Esophagus squamous epithelium (tissue), 5 donors: ENCODE measurements at places on chromosomes 12 and 14.

DNA sequence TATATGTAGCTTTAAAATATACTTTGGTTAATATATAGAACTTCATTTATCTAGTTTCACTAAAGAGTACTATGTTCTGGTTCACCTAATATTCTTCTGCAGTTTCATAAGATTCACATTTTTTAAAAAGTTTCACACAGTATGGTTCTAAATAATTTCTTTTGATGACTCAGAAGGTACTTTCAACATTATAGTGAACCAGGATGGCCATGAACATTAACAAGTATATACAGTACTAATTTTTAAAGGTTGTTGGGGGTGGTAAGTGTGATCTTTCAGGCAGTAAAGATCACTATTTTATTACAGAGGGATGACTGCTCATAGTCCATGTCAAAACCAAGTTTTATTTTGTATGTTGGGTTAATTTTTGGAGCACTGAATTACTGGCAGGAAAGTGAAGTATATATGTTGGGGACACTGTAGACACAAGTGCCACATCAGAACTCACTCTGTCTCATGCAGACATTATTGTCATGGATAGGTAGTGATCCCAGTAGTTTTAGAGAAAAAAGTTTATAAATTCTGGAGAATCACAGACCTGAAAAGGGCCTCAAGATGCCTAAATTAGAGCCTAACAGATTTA, 60.0 kb downstream of the DCAF5 start:
- no peak for DNase-seq

GRCh38 chr12:88408823-88409222, 171.4 kb downstream of the KITLG start:
- DNase-seq = no peak

DNA sequence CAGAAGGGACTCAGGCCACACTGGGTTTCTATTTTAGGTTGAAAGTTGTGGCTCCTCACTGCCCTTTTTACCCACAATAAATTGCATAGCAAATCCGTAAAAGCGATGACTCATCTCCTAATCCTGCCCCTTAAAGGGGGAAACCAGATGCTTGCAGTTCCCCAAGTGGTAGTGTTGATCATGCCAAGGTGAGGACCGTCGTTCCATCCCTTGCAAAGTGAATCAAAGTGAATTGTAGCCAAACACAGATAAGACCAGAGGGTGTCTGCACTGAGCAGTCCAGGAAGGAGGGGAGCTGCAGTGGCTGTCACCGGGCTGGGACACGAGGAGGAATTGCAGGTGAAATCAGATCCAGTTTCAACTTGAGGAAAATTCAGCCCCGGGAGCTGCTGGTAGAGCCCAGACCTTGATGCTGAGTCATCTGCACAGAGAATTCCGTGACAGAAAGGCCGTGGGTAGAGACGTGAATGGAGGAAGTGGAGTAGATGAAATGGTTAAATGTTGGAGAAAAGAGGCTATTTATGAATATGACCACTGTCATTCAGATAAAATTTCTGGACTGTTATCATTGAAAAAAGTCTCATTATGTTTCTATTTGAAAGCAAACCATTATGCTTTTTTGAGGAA, 44.2 kb upstream of the MMP17 start:
- no peak for DNase-seq

DNA sequence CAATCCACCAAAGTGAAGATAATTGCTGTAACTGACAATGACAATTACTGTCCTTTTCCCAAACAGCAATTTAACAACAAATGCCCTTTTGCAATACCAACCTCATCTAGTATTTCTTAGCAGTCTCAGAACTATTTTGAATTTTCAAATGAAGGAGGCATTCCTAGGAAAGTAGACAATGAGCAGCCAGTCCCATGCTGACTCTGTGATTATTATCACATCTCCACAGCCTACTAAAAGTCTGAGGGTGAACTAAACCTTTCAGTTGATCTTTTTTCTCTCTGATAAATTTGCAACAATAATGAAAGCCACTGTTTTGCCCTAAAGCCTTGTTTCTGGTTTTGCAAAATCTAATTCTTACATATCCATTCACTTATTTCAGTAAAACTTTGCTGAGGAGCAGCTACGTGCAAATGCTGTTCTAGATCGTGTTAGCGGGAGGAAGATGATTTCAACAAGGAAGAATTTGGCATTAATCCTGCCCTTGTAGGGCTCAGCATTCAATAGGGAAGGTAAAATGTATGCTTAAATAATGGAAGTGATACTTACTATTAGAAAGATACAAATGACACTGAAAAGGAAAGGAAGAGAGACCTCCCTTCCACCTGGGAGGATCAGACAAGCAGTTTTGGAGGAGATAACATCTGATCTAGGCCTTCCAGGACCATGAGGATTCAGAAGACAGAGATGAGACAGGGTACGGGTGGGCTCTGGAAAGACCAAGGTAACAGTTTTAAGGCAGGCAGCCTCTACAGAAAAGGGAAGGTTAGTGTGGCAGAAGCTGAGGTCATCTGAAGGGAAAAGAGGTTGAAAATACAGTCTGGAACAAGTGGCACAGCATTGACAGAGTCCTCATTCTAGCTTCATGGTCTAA, 47.4 kb downstream of the SLC38A1 start:
- DNase-seq = no peak

DNA sequence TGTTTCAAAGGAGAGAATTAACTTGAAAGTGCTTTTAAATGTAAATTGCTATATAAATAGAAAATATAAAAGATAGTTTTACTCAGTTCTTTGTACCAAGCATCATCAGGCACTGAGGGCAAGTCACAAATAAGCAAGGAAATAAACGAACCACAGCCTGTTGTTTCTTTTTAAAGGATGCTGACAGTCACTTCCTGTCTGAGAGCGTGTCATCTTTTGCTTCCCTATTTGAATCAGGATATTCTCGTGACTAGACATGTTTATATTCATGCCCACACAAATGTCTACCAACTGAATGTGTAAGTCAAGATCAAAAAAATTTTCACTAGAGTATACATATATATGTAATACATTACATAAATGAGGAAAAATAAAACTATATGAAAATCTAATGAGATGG, 31.4 kb upstream of the SLC2A13 start:
- DNase-seq = no peak

- no peak for DNase-seq
These were observed 456.2 kb downstream of the FOXG1 start for GRCh38 chr14:29222671-29223268.

GRCh38 chr14:33679025-33679424, 271.8 kb downstream of the EGLN3 start:
- no peak for DNase-seq

- no peak for DNase-seq
These were observed 331.5 kb downstream of the LRIG3 start for GRCh38 chr12:58588770-58589169.

DNA sequence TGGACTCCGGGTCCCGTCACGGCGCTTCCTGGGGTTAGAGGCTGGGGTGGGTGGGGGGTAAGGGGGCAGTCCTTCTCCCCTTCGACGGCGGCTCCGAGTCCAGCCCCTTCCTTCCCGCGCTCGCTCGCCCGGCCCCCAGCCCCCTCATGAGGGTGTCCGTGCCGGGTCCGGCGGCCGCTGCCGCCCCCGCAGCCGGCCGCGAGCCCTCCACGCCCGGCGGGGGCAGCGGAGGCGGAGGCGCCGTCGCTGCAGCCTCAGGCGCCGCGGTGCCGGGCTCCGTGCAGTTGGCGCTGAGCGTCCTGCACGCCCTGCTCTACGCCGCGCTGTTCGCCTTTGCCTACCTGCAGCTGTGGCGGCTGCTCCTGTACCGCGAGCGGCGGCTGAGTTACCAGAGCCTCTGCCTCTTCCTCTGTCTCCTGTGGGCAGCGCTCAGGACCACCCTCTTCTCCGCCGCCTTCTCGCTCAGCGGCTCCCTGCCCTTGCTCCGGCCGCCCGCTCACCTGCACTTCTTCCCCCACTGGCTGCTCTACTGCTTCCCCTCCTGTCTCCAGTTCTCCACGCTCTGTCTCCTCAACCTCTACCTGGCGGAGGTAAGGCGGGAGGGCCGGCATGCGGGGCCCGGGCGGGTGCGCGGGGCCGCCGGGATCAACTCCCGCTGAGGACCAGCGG, 500 bp downstream of the GPR137C start:
- DNase-seq = no peak

- DNase-seq = no peak
These were observed 247.9 kb upstream of the RTL1 start for GRCh38 chr14:101151226-101151926.

DNA sequence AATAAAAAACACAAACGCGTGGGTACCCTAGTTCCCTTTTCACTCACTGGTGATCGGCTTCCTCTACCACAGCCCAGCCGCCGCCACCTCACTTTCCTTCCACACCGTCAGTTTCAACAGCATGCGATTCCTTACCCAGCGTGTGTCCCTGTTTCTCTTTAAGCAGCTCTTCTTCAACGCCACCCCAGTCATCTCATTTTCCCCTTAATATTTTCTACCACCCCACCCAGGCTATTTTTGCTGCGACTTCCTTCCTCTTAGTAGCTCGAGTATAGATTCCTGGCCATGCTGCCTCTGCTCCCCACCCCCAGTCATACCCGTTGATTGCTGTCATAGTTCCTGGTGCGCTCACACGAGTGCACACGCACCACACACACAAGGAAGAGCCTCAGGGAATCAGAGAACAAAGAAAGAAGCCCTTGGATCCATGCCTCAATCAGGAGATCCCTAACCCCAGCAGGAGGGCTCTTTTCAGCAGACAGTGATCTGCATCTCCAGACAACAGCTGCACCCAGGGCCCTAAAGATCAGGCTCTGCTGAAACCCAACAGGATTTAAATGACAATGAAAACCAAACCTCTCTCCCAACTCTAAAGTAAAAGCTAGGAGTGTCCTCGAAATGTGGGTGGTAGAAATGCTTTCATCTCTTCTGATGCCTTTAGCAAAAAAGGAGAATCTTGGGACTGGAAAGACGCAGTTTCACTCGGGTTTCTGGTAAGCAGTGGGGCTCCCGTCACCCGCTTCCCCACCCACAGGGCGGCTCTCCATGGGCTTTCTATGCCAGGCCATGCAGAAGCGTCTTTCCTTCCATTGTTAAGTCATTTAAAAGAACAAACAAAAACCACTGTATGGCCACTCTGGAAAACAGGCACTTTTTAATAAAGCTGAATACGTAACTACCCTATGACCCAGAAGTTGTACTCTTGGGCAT, 23.8 kb downstream of the VPS37B start:
- no peak for DNase-seq

- DNase-seq = no peak
These were observed 140.7 kb upstream of the CCDC198 start for GRCh38 chr14:57634335-57634734.

- no peak for DNase-seq
These were observed 76.5 kb downstream of the SLC38A4 start for GRCh38 chr12:46749322-46749721.

- no peak for DNase-seq
These were observed 45.7 kb downstream of the UTP20 start for GRCh38 chr12:101325590-101325989.
